ENCODE measurements at places on chromosomes 11 and 22.

- no peak for DNase-seq
Measured at GRCh38 chr22:22728382-22728781, 84.0 kb downstream of the GGTLC2 start.

DNA sequence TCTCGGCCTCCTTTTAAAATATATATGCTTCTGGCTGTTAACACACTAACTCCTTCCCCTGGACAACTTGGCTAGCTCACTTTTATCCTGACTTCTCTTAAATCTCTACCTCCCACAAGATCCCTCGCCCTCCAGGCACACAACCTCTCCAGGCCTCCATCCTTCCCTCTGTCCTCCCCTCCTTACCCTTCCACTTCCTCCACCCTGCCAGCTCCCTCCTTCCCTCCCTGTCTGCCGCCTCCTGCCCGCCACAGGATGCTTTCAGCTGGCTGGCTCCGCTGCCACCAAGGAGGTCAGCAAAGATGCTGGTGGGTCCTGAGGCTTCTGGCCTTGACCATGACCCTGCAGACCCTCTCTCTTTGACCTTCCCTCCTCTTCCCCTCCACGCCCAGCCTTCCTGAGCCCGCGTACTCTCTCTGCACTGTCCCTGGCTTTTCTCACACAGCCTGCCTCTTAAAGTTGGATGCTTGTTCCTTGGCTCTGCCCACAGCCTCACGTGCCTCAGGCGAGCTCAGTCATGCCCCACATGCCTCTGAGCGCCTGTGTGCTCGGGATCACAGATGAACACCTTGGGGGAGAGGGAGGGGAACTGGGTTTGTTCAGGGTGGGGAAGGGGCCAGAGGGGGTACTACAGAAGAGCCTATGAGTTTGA, 6.7 kb downstream of the NFAM1 start:
- DNase-seq, result no peak

GRCh38 chr22:37848587-37849088, 581 bp upstream of the EIF3L start:
- DNase-seq, result no peak

- DNase-seq, result no peak
Measured at GRCh38 chr11:68854273-68854958, 12.7 kb upstream of the CPT1A start.

DNA sequence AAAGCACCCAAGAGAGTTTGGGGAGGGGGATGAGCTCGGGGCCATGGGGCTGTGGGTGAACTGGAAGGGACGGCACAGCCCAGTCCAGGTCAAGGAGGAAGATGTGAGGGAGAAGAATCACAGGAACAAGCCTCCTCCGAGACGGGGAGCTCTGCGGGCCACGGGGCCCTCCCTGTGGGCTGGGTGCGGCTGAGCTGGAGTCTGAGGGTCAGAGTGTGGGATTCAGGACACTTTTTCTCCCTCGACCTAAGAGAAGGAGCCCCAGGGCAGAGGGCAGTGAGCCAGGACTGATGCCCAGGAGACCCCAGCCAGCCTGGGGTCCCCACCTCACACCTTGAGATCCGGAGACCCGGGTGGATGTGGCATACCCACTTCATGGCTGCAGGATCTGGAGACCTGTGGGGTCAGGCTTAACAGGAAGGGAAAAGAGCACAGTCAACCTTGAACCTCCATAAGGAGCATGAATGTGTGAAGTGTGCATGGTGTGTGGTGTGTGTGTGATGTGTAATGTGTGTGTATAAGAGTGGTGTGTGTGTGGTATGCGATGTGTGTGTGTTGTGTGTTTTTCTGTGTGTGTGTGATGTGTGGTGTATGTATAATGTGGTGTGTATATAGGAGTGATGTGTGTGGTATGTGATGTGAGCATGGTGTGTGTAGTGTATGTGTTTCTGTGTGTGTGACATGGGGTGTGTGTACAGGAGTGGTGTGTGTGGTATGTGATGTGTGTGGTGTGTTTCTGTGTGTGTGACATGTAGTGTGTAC, 504.6 kb downstream of the BRD1 start:
- no peak for DNase-seq

DNA sequence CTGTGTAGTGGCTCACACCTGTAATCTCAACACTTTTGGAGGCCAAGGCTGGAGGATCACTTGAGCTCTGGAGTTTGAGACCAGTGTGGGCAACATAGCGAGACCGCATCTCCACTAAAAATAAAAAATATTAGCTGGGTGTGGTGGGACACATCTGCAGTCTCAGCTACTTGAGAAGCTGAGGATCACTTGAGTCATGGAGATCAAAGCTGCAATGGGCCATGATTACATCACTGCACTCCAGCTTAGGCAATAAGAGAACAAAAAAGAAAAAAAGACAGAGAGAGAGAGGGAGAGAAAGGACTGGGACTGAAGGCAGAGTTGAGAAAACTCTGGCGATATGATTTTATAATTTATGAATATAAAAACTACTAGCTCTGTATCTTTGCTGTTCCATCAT, 473.1 kb downstream of the LRRC4C start:
- DNase-seq, result no peak

DNA sequence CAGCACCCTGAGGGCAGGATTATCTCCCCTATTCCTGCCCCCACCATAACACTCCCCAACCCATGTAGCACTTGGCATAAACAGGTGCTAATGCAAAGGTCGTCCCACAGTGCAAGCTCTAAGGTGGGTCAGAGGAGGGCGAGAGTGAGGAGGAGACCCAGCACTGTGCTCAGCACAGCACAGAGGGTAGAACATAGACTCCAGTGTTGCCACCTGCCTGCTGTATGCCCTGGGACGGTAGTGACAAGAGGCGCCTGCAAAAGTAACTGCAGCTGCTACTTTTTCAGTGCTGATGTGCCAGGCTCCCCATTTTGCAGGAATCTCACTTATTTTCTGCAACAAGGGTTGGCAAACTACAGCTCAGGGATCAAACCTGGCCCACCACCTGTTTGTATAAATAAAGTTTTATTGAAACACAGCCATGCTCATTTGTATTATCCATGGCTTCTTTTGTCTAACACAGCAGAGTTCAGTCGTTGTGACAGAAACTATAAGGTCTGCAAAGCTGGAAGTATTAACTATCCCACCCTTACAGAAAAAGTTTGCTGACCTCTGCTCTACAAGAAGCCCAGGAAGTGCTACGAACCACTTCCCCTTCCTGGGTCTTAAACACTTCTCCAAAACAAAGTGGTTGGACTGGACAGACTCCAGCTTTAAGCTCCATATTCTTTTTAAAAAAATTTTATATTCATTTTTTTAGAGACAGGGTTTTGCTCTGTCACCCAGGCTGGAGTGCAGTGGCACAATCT, 16.9 kb upstream of the CDC42BPG start:
- no peak for DNase-seq

GRCh38 chr22:27748751-27749191, 52.8 kb downstream of the MN1 start:
- no peak for DNase-seq

GRCh38 chr22:34783436-34783835, 282.5 kb upstream of the ISX start:
- no peak for DNase-seq

DNA sequence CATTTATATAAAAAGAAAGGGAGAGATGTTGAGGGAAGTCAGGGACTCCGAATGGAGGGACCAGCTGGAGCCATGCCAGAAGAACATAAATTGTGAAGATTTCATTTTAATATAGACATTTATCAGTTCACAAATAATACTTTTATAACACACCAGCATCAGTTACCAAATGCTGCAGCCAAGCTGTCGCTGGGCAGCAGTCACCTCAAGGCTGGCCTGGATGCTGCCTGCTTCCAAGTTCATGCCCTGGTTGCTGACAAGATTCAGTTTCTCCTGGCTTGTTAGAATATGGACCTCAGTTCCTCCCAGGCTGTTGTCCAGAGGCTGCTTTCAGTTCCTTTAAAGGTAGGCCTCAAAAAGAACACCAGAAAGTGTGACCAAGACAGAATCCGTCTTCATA, 30.8 kb upstream of the ALDH3B2 start:
- no peak for DNase-seq

DNA sequence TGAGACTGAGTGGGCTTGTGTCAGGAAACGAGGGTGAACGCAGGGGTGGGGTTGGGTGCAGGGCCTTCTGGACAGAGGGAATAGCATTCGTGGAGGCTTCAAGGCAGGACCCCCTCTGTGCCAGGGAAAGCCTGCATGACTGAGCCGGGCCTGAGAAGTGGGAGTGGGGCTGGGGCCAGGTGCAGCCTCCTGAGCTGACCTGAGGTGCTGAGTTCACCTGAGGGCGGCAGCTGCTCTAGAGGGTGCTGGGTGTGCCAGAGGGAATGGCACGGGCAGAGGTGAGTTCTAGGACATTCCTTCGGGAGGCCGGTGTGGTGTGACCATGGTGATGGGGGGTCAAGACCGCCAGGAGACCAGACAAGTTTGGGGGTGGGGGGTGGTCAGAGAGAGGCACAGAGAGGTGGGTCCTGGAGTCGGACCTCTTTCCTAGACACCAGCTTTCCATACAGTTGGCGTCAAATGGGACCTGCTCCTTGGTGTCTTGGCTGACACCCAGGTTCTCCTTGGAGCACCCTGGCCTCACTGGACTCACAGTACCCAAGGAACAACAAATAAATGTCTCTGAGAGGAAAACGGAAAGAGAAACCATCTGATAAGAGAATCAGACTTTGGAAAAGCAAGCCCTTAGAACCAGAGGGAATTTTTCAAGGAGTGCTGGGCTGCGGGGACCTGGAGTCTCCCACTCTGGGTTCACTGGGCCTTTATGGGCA, 7.7 kb downstream of the MPPED1 start:
- DNase-seq, result no peak

DNA sequence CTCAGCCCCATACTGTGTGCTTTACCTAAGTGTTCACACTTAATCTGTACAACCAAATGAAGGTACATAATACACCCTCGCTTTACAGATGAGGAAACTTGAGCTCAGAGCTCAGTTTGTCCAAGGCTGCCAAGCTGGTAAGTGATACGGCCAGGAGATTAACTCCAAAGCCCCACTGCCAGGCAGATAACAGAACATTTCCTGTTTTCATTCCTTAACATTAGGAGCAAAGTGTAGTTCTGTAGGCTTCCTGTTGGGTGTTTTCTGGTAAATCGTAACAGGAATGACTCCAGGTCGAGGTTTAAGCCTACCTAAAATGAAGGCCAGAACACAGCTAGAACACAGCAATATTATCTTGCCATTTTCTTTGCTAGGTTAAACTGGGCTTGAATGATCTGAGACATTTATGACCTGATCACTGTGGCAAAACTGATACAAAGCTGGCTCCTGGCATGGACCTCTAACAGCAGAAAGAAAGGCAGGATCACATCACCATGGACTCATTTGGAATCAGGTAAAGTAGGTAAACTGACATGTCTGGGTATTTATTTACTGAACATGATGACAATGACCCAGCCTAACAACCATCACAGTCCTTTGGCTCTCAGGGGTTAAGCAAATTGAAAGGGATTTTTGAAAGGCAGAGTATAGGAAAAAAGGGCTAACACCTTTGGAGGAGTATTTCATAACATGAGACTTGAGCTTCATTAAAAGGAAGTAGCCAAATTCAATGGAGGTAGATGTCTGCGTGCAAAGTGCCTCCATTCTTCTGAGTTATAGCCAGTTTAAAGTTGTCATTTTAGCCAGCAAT, 3.9 kb upstream of the NUP50 start:
- no peak for DNase-seq

DNA sequence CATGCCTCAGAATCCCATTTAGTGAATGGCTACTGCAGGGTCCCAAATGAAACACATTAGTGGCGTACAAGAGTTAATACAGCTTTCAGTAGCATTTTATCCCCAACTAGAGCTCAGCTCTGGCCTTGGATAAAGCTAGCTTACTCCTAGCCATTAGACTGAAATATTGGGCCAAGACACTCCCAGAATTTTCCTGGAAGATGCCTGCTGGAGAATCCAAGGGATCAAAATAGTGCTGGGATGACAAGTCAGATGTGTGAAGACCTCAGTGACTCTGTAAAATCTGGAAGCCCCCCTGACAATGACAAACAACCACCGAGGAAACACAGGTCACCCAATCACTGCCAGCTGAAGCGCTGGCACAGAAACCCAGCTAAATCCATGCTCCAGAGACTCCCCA, 303.1 kb upstream of the SORL1-AS1 start:
- DNase-seq, result no peak

DNA sequence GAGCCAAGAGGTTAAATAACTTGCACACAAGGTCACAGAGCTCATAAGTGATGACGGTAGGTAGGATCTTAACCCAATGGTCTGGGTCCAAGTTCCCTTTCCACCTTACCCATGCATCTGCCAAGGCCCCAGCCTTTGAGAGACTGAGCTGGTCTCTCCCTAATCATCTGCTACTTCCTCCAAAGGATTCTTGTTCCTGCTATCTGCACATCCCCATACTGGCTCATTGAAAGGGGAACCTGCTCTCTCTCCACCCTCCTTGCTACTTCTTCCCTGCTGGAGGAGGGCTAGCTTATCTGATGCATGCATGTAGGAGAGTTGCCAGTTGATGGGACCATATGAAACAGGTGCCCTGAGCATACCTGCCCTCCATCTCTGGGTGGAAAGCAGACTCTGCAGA, 47.7 kb downstream of the COMMD9 start:
- DNase-seq, result no peak

DNA sequence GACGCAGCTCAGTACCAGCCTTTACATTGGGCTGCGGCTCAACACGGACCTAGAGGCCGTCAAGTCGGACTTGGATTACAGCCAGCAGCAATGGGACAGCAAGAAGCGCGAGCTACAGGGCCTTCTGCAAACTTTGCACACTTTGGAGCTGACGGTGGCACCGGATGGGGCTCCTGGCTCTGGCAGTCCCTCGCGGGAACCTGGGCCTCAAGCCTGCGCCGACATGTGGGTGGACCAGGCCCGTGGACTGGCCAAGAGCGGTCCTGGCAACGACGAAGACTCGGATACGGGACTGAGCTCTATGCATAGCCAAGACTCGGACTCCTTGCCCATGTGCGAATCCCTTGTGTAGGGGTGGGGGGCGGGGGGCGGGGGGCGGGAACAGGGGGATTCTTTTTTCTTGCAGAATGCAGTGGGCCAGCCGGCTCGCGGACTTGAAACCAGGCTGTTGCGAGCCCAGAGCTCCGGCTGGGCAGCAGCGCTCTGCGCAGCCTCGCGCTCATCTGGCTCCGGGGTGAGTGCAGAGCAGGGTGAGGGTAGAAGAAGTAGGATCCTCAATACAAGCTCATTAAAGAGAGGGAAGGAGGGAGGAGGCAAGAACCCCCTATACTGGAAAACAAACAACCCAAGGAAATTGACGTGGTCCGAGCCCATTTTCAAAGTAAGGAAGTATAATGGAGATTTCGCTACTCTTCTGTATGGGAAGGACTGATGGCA, 1.8 kb downstream of the RASSF10 start:
- no peak for DNase-seq

- DNase-seq, result no peak
Measured at GRCh38 chr11:35389897-35390465, 29.4 kb downstream of the SLC1A2 start.

DNA sequence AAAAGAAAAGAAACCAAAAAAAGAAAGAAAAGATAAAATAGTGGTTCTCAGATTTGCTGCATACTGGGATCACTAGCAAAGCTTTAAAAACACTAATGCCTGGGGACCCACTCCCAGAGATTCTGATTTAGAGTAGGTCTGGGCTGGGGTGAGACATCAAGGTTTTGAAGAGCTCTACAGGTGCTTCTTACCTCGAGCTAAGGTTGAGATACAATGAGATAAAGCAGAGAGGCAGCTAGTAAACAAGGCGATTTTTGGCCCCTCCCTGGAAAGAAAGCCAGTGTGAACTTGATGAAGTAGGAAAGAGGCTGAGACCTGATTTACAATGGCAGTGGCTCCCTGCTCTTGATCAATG, 327.6 kb upstream of the CCDC90B start:
- no peak for DNase-seq

- DNase-seq, result no peak
Measured at GRCh38 chr11:19577976-19578619, 134.5 kb upstream of the NAV2 start.

- no peak for DNase-seq
Measured at GRCh38 chr22:24736526-24737053, 37.9 kb downstream of the PIWIL3 start.

GRCh38 chr11:93392867-93393266, 62.3 kb downstream of the DEUP1 start:
- DNase-seq, result no peak

Measured in stimulated activated CD8-positive, alpha-beta memory T cell treated with anti-CD3 and anti-CD28 coated beads, Interleukin-2, amount 100 ng/mL, for 1 hour (primary cell).